MM.1S (cell line): ENCODE measurements at places on chromosomes 16 and 17.

- no peak for DNase-seq
These were observed 32.7 kb downstream of the ZNF207 start for GRCh38 chr17:32382526-32383223.

GRCh38 chr16:24568392-24568791 lies 29.0 kb downstream of the RBBP6 start:
- no peak for DNase-seq

DNA sequence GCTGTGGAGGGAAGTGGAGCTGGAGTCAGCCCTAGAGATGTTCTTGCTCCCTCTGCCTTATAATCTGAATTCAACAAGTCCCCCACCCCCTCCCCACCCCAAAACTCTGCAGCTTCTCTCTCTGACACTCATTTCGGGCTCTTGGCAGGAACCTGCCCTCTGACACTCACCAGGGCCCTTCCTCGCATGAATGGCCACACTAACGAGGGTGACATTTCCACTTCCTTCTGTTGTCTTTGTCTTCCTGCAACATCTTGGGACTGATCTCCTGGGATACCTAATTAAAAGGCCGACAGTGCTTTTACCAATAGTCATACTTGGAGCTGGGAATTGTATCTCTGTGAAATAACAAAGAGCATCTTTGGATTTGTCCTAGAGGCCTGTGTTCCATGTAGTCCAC lies 106.9 kb upstream of the PIRT start:
- DNase-seq = no peak

DNA sequence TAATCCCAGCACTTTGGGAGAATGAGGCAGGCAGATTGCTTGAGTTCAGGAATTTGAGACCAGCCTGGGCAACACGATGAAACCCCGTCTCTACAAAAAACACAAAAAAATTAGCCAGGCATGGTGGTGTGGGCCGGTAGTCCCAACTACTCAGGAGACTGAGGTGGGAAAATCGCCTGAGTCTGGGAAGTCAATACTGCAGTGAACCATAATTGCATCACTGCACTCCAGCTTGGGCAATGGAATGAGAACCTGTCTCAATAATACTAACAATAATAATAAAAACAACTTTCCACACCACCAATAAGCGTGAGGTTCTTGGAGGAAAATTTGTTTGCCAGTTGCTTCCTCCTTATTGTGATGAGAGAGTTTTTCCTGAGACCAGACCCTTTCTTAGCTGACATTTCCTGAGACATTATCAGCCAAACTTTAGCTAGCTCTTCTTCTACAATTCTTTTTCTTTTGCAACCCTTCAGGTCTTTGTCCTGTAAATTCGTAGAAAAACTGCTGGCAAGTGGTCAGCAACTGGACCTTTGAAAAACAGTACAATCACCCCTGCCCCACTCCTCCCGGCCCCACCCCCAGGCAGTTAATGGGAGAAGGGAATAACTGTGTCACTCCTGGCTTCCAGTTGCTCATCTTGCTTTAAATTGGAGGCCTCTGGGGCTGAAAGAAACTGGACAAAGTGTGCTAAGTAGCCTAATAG lies 3.5 kb upstream of the EZH1 start:
- DNase-seq = no peak

DNA sequence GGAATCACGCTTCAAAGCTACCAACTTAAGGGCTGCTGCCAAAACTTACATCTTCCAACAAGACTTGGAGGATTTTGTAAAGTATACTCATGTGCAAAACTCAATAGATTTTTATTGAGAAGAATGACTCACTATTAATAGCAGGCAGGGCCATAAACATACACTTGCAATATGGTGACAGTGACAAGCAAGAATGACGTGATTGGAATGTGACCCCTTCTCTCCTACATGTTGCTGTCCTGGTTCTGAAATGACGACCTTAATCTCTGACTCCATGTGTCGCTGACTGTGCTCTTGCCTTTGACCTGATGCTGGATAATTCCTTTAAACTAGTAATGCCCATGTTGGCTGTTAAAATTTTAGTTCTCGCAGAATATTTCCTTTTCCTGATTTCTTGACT lies 174.5 kb downstream of the PARN start:
- no peak for DNase-seq

DNA sequence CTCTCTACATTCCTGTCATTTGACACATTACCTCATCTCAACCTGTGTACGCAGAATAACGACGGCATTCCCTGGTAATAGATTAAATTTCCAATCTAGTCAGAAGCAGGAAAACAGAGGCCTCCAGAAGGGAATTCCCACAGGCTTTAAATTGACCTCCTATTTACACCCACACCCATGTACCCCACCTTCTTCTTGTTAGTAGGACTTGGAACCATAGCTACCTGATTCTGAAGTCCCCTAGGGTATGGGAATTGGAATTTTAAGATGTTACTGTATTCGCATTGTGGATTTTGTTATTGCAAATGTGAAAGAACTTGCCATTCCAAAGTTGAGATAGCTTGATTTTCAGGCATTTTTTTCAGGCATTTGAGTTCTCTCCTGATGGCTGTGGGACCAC lies 377.5 kb upstream of the DYNLRB2 start:
- DNase-seq = no peak

DNA sequence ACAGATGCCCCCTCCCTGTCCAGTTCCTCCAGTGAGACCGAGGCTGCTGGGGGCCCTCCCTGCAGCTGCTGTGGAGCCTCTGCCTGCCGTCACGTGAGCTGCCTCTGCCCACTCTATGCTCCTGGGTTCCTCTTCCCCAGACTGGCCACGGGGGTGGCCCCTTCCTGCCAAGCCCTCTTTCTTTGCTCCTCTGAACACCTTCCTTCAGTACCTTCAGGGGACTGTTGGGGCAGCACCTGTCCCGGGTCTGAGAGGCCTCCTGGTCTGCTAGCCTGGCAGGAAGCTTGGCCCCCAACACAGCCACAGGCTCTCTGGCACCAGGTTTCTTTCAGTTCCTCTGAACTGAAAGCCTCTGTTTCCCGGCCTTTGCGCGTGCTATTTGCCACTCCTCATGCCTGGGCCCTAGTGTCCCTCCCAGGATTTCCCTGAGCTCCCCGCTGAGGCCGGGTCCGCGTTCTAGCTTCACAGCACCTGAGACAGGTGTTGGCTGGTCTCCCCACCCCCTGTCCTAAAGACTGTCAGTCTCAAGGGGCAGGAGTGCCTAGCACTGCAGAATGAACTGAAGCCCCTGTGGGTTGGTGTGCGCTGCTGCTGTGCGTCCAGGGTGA lies 6.6 kb upstream of the ATP6V0C start:
- DNase-seq = peak; percentile 65

DNA sequence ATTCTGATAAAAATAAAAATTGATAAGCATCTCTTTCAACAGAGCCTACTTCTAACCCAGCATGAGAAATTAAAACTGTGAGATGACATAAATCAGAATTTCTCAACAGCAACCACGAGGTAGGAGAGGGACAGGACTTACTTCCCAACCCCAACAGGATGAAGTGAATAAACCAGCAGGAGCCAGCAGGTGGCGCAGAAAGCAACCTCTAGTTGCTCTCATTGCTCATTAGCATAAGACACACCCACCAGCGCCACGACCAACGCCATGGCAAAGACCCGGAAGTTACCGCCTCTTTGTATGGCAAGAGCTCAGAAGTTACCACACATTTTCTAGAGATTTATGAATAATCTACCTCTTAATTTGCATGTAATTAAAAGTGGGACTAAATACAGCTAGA lies 189.4 kb upstream of the CDH8 start:
- DNase-seq = peak; percentile 93

GRCh38 chr17:44608727-44609435 lies 47.4 kb upstream of the MEIOC start:
- DNase-seq = no peak

GRCh38 chr16:59328961-59329360 lies 594.8 kb upstream of the GOT2 start:
- DNase-seq = no peak

DNA sequence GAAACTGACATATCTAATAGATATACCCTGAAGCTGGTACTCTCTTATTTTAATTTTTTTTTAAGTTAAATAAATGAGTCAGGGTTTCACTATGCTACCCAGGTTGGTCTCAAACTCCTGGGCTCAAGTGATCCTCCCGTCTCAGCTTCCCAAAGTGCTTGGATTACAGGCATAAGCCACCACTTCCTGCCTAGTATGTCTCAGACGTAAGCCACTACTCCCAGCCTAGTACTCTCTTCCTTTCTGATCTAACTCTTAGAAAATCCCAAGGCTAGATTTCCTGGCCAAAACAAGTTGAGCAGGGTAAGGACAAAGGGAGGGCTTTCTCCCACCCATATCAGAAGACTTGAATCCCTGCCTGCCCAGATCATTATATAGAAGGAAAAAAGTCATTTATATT lies 33.7 kb downstream of the HOXB1 start:
- DNase-seq = no peak

DNA sequence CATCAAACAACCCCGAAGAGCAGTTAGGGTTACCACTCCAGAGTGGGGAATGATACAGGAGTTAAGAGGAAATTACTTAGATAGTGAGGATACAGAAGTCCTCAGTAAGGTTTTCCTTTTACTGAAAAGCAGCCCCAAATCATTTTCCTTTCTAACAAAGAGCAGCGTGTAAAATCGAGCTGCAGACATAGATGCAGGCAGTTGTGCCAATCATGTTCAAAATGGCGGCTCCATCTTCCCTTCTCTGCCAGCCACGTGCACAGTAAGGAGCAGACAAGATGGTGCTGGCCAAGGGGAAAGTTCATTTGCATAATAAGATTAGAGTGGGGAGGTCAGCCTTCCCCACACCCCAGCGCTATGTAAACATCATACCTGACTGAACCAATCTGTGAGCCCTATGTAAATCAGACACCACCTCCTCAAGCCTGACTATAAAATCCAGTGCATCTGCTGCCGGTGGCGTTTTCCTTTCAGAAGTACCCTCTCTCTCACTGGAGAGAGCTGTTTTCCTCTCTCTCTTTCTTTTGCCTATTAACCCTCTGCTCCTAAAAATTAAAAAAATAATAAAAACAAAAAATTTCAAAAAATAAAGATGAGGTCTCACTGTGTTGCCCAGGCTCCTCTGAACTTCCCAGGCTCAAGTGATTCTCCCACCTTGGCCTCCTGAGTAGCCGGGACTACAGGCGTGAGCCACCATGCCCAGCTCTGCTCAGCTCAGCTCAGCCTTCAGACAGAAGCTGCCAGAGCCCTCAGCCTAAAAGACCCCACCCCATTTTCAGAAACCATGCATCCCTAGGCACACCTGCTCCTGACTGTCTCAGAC lies 2.6 kb upstream of the SRL start:
- peak; percentile 49 for DNase-seq
